ENCODE measurements at places on chromosomes 1 and 21.

DNA sequence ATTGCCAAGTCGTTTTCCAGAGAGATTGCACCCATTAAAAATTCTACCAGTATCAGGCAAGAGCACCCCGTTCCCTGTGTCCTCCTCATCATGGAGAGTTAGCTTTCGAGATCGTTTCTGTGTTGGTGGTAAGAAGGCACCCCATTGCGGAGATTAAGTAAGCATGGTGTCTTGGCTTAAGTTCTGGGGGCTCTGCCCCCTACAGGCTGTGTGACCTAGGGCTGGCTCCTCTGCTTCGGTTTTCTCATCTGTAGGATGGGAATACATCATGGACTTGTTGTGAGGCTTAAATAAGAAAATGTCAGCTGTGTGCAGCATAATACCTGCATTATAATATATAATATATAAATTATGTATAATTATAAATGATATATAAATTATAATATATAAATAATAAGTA lies 36.8 kb upstream of the TENT5C start:
- DNase-seq = no peak

- DNase-seq = no peak
Measured at GRCh38 chr1:47182676-47183235, 7.1 kb downstream of the PDZK1IP1 start.

GRCh38 chr1:15616373-15617172 lies 685 bp upstream of the DDI2 start:
- DNase-seq = no peak

GRCh38 chr1:184664661-184665060 lies 90.0 kb downstream of the EDEM3 start:
- DNase-seq = no peak

DNA sequence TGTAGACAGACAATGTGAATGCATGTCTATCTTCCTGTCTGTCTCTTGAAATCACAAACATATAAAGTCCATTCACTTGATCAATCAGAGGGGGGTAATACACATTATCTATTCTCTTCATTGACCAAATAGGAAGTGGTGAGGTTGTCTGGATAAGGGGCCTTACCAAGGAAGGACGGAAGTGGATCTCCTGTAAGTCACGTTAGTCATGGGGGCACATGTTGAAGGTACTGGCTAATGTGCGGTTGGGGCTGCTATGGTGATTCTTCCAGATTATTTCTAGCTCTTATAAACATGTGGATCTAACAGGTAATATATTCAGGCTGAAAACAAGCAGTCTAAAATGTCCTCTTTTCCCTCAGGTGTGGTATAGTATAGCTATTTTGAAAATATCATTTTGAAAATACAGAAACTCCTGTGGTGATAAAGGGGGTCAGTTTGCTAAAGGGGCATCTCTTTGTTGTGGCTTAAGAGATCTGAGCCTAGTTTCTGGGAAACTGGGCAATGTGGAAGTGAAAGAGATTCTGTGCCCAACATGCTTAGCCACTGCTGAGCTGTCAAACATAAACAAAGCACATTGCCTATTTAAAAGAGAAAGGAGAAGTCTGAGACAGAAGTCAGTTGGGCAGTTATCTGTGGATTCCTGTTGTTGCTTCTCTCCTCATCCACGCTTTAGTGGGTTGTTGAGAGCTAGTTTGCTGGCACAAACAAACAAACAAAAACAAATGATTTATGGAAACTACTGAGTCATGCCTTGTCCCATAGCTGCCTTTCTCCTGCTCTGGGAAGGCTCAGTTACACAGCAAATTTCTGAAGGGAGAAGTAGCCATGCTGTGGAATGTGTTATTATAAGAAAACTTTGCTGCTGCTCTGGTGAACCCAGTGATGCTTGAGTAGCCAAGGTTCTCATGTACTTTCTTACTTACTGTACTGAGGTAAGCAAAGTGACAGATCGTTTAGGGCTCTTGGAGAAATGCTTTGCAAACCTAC lies 166.9 kb downstream of the HLX start:
- no peak for DNase-seq

DNA sequence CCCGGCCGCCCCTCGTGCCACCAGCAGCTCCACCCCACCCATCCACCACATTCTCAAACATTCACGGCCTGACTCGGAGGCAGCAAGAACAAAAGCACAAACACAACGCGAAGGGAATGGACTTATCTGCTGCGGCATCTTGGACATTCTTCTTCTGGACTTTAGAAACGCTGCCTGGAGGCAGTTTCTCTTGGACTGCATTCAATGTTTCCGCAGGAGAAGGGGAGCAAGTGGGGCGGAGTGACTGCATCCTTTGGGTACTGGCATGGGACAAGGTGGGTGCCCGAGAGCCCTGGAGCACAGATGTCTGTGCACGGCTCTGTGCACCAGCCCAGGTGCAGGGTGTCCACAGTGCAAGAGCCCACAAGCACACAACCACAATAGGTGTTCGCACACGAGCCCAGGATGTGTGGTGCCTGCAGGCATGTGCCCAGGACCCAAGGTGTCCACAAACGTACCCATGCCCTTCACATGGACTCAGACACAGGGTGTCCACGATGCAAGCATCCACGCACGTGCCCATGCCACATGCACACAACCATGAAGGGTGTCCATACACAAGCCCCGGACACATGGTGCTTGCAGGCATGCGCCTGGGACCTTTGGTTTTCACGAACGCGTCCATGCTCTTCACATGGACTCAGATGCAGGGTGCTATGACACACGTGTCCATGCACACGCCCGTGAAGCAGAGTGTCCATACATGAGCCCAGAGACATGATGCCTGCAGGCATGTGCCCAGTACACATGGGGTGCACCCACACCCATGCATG lies 53.6 kb downstream of the WNT9A start:
- peak; percentile 6 for DNase-seq

GRCh38 chr1:14759843-14760242 lies 161.4 kb downstream of the KAZN start:
- DNase-seq = no peak

GRCh38 chr1:22447621-22448111 lies 4.0 kb upstream of the ZBTB40 start:
- no peak for DNase-seq

GRCh38 chr1:203153051-203153988 lies 22.3 kb downstream of the MYBPH start:
- no peak for DNase-seq

GRCh38 chr1:98660940-98661543 lies 479 bp upstream of the SNX7 start:
- DNase-seq = no peak

GRCh38 chr1:40034869-40035268 lies 5.7 kb upstream of the CAP1 start:
- no peak for DNase-seq

DNA sequence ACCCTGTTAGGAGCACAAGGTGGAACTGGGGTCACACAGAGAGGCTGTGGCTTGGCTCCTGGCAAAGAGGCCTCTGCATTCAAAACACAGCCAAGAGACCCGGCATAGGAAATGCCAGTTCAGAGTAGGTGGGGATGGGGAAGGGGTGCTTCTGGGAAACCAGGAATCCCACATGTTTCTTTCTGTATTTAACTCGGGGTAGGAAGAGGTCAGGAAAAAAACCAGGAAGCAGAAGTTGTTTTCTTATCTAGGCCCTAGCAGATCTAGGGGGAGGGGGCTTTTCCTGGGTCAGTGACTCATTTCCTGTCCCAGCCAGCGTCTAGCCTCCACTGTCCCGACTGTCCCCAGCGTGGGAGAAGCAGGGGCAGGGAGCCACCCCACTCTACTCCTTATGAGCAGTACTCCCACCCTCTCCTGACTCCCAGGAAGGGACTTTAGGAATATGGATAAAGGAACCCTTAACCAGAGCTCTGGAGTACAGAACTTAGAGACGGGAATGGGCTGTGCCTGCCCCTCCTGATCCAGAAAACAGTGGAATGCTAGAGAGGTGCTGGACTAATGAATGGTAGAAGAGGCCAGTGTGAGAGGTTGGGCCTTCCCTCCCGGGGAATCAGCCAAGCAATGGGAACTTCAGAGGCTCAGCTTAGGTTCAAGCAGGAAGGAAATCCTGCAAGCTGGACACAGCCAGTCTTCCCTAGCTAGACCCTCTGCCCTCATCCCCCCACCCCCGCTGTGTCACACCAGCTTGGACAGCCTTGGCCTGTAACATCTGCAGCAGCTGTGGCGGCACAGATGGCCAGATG lies 5.7 kb downstream of the FHL3 start:
- DNase-seq = no peak

GRCh38 chr1:62964141-62964540 lies 180.2 kb downstream of the ATG4C start:
- no peak for DNase-seq

GRCh38 chr1:219792337-219793021 lies 135.9 kb downstream of the SLC30A10 start:
- DNase-seq = no peak

- no peak for DNase-seq
Measured at GRCh38 chr21:38478782-38479181, 19.5 kb downstream of the ERG start.

GRCh38 chr1:203065191-203065590 lies 20.6 kb downstream of the MYOG start:
- no peak for DNase-seq

DNA sequence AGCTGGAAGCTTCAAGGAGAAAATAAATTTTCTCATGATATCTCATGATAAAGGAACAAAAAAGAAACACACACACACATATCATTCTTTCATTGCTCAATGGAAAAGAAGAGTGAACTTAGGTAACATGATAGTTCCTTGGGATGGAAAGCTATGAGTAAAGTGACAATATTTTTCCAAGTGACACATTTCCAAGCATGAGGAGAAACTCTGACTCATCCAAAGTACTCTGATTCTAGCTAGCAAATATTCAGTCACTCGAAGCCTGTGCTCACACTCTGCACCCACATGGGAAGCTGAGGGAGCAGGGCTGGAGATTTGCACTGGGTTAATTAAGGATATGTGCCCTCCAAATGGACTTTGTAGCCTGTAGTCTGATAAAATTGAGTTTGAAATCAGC lies 222.4 kb downstream of the LRRC40 start:
- no peak for DNase-seq

GRCh38 chr1:18635891-18636595 lies 5.4 kb downstream of the PAX7 start:
- no peak for DNase-seq

DNA sequence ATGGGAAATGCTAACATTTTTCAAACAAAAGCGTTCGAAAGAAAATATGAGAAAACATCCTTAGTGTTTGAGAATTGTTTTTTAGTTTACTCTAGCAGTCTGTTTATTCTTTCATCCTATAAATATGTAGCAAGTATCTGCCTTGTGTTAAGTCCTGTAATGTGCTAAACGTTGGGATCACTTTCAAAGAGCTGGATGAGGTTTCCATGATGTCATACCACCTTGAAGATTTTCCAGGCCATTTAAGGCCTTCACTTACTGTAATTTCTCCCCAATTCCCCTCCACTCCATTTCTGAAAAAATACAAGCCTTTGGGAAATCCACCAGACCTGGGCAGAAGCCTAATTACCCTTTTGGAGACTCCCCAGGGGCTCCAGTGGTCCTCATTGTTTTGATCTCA lies 24.2 kb upstream of the CTBS start:
- no peak for DNase-seq

- DNase-seq = peak; percentile 35
Measured at GRCh38 chr1:50450861-50451653, 27.8 kb upstream of the DMRTA2 start.

DNA sequence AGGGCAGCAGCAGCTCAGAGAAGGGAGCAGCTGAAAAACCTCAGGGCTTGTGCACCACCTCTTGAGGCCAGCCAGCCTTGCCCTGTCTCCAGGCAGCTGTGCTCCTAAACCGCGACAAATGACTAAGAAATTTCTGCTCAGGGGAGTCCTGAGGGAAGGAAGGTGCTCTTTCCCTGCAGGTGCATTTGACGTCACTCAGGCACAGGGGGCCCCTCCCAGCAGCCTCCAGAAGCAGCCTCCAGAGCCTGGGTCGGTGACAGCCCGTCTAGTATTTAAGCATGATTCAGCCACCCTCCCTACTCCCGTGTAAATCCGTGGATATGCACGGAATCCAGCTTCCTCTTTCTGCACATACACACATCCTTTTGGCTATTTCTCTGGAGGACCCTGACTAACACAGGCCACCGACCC lies 560.5 kb downstream of the KIF26B start:
- no peak for DNase-seq

DNA sequence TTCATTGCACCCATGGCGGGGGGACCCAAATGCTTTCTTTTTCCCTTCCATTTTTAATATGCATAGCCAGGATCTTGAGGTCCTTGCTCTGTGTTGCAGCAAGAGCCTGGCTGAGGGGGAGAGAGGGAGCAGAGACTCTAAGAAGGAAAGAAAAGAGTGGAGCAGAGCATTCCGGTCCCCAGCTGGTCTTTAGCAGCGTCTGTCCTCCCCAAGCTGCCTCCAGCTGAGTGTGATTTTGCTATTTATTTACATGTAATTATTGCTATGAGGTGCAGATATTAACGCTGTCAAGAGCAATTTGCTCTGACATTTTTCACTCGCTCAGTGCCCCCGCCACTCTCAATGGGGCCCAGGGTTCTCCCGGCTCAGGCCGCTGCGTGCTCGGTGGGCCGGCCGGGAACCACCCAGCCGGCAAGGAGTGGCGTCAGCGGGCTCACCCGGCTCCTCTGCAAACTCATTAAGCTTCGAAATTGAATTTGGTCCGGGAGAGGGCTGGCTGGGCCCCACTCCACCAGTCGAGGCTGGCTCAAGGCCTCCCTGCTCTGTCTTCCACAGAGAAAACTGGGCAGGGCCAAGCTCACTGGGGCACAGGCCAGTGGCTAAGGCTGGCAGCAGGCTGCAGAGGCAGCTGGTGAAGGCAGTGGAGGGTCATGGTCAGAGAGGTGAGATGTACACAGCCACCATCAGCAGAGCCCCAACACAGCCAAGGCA lies 93.2 kb downstream of the PAX7 start:
- no peak for DNase-seq

DNA sequence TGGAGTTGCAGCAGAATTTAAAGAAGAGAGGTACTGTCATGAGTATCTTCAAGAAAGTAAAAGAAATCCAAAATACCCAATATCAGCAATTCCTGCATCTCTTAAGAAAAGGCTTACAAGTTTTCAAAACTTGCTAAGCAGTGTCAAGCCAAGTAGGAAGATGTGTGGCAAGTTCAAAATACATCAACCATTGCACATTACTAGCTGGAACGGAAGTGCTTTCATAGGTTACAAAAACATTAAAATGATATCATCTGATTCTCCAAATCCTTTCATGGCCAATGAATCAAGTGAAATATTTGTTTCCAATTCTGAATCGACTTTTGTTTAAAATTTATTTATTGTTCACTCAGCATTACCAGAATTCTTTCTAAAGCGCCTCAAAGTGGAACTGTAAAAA lies 5.7 kb upstream of the ABCA4 start:
- DNase-seq = no peak

GRCh38 chr1:237071641-237072420 lies 29.8 kb downstream of the RYR2 start:
- DNase-seq = no peak

- no peak for DNase-seq
Measured at GRCh38 chr1:30807318-30808066, 49.9 kb upstream of the LAPTM5 start.

GRCh38 chr1:98181036-98181764 lies 260.4 kb upstream of the DPYD start:
- no peak for DNase-seq

All from CD8-positive, alpha-beta T cell (primary cell).